ENCODE measurements at places on chromosomes 3 and 15. TPM values are rescaled to one million over a fixed set of nuclear protein-coding genes. Genes with fewer than 3 reads are reported as not detected.

GRCh38 chr3:65288776-65289175 lies 601.0 kb upstream of the ADAMTS9 start:
- no peaks in the 10 kb centered on the region for H3K36me3 ChIP-seq
- no peak for DNase-seq
- H3K4me1 ChIP-seq, result no peaks in the 10 kb centered on the region
- H3K27me3 ChIP-seq, result no peaks in the 10 kb centered on the region
- H3K4me3 ChIP-seq, result no peak overlapping the region

DNA sequence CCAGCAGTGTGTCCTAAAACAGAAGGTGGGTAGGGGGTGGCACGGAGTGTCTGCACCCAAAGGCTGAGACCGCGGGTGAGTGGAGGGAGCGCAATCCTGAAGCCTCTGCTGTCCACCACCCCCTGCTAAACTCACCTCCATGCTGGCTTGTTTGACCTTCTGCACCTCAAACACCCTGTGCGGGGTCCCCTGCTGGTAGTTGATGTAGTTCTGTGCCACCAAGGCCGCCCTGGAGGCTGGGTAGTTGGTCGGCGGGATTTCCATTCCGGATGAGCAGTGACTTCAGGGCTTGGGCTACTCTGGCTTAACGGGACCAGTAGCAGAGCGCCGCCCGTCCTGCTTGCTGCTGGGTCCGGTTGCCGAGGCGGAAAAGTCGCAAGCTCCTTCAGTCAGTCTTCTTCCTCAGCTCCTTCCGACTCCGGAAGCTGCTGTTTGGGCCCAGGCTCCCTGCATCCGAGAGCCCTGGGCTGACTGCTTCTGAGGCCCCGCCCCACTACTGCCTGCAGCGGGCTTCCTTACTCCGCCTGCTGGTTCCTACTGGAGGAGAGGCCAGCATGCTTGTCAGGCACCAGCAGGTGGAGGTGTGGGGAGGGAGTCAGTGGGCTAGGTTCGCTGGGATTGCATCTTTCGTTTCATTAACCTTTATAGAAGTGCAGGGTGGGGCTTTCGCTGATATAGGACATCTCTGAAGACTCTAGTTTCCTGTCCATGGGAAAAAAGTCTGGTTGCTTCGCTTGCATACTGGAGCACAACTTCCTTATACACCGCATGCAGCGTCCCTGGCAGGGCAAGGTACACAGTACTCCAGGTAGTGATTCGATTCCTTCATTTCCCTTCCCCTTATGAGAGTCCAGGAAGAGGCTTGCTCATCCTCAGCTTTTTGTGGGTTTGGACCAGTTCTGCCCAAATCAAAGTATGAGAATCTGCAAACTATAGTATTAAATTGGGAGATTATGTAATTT lies at the start of gene LXN:
LXN (minus strand) TSS at position 434 of the 962 bp plus-strand sequence; CDS start at position 264, 170 bp downstream.
- no peaks in the 10 kb centered on the region for H3K27me3 ChIP-seq
- peak; percentile 90 for DNase-seq
- H3K4me3 ChIP-seq, result peak within 1 kb of the TSS; percentile 51
- H3K27ac ChIP-seq, result peak within 1 kb of the TSS; percentile 86
- no peaks in the 10 kb centered on the region for H3K4me1 ChIP-seq
- peaks cover 39% of the 10 kb centered on the region for H3K36me3 ChIP-seq

- no peak for DNase-seq
- H3K27me3 ChIP-seq, result no peaks in the 10 kb centered on the region
- H3K36me3 ChIP-seq, result no peaks in the 10 kb centered on the region
- H3K27ac ChIP-seq, result no peak overlapping the region
- H3K4me1 ChIP-seq, result no peaks in the 10 kb centered on the region
Observed at GRCh38 chr3:8851703-8852102, 82.3 kb upstream of the OXTR start.

Gene C3orf85
- not detected for polyA plus RNA-seq

DNA sequence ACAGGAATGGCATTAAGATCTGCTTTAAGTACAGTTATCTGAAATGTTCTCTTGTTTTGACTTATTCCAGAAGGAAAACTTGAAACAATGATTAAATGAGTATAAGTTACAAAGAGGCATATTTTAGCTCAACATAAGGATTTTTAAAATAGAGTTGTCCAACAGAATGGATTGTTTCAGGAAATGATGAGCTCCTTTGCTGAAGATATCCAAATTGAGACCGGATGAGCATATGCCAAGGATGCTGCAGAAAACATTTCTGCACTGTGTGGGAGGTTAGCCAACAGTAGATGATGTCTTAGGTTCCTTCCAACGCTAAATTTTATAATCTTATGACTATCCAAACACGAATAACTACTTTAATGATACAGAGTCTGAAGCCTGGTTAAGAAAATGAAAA lies 226.5 kb upstream of the NANOGP8 start:
- no peak overlapping the region for H3K27ac ChIP-seq
- peaks cover 21% of the 10 kb centered on the region for H3K4me1 ChIP-seq
- H3K4me3 ChIP-seq, result no peak overlapping the region
- H3K27me3 ChIP-seq, result no peaks in the 10 kb centered on the region
- no peaks in the 10 kb centered on the region for H3K36me3 ChIP-seq

GRCh38 chr3:138908846-138909245 lies 38.1 kb downstream of the FOXL2 start:
- DNase-seq, result no peak
- no peak overlapping the region for H3K4me3 ChIP-seq
- no peaks in the 10 kb centered on the region for H3K36me3 ChIP-seq
- H3K27ac ChIP-seq, result no peak overlapping the region
- no peaks in the 10 kb centered on the region for H3K27me3 ChIP-seq

GRCh38 chr15:99439524-99439835 lies 126.3 kb upstream of the MEF2A start:
- no peaks in the 10 kb centered on the region for H3K27me3 ChIP-seq
- H3K4me3 ChIP-seq, result no peak overlapping the region
- H3K27ac ChIP-seq, result no peak overlapping the region
- H3K4me1 ChIP-seq, result peaks cover 39% of the 10 kb centered on the region

Gene CPN2
- polyA plus RNA-seq, result not detected

DNA sequence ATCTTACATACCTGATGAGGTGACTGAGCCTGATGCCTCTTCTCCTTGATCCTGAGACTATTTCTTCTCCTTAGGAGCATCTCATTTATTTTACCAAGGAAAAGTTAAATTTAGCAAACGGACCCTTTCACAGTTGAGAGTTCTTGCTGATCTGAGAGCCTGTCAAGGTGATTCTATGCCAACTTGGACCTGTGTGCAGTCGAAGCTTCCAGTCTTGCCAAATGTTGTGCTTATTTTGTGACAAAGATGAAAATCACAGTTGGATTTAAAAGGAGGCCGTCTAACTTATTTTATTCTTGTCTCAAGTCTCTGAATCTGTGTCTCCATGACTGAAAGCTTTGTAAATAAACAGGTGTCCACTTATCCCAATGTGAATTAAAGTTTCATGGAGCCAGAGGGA lies 296.3 kb upstream of the EPHA3 start:
- no peak overlapping the region for H3K4me3 ChIP-seq
- DNase-seq, result no peak
- H3K4me1 ChIP-seq, result peaks cover 14% of the 10 kb centered on the region

DNA sequence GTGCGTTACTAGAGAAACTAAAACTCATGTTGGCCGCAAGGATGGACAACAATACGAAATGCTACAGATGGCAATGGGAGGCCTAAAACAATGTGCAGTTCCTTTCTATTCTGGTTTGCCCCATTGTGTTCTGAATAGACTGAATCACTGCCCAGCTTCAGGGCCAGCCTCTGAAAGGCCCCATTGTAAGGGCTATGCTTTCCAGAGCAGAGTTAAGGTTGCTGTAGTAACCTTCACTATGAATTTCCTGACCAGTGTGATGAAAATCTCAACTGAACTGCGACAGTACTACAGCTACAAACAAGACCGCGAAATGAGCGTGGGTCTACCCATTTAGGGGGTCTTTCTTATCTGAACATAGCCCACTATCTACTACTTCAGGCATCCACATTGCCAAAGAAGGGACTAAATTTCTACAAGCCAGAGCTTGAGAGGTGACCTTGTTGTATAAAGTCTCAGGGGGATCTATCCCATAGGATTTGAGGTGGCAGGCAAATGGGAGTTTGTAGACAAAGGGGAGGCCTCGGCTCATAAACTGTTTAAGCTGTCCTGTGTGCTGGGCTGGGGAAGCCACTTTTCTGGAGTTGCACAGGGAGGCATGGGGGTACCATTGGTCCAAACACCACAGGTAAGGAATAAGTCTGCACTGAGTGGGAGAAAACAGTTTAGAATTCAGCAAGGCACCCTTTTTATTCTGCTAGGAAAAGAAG lies 80.1 kb downstream of the MYO1E start:
- peaks cover 20% of the 10 kb centered on the region for H3K4me1 ChIP-seq
- peak overlapping the region; percentile 66 for H3K27ac ChIP-seq
- peak; percentile 76 for DNase-seq

Gene SLC22A14
- polyA plus RNA-seq, result 0.31 TPM

DNA sequence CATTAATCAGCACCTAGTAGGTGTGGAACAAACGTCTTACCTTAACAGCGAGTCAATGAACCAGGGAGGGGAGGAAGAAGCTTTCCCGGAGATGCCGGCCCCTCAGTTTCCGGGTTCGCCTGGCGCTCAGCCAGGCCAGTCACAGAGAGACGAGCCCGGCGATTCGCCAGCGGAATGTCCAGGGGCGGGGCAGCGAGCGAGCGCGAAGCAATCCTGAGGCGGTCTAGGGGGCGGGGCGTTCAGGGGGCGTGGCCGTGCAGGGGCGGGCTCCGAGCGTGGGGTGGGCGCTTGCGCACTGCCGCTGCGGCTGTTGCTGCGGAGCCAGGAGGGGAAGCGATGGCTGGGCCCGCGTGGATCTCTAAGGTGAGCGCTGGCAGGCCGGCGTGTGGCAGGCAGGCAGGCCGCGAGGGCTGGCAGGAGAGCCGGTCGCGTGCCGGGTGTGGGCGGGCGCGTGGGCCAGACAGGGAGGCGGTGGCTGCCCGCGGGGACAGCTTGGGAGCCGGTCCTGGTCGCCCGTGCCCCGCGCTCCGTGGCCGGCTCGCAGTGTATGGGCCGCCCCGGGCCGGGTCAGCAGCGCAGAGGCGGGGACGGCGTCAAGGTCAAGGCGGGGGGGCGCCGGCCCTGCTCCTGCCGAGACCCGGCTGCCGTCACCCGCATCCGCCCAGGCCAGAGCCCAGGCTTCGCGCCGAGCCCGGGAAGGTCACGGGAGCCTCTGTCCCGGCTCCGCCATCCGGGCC lies at the start of gene IDH3A:
IDH3A (plus strand) TSS at position 295 of the 737 bp plus-strand sequence; CDS start at position 337, 42 bp downstream.
- H3K4me3 ChIP-seq, result peak within 1 kb of the TSS; percentile 98
- no peaks in the 10 kb centered on the region for H3K27me3 ChIP-seq
- DNase-seq, result peak; percentile 100
- H3K36me3 ChIP-seq, result no peaks in the 10 kb centered on the region
- H3K4me1 ChIP-seq, result peaks cover 19% of the 10 kb centered on the region

- no peak for DNase-seq
- H3K4me1 ChIP-seq, result no peaks in the 10 kb centered on the region
- no peaks in the 10 kb centered on the region for H3K27me3 ChIP-seq
Observed at GRCh38 chr15:40545457-40545856, 19.4 kb downstream of the CCDC32 start.

DNA sequence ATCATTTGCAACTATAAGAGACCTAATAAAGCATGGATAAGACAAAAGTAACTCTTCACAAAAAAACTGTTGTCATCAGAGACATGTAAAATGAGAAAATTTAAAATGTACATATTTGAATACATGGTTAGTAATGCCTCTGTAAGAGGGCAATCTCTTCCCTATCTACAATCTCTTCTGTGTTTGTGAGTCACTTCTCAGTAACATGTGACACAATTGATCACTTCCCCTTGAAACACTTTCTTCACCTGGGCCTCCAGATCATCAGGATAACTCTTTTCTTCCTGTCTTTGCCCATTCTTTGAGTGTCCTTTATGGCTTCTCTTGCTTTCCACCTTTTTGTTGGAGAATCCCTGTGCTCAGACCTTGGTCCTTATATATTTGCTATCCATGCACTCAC lies 50.4 kb downstream of the TFDP2 start:
- no peaks in the 10 kb centered on the region for H3K4me1 ChIP-seq
- H3K4me3 ChIP-seq, result no peak overlapping the region
- H3K27ac ChIP-seq, result no peak overlapping the region
- H3K27me3 ChIP-seq, result no peaks in the 10 kb centered on the region
- no peaks in the 10 kb centered on the region for H3K36me3 ChIP-seq

Gene LARP6
- 34.6 TPM for polyA plus RNA-seq

DNA sequence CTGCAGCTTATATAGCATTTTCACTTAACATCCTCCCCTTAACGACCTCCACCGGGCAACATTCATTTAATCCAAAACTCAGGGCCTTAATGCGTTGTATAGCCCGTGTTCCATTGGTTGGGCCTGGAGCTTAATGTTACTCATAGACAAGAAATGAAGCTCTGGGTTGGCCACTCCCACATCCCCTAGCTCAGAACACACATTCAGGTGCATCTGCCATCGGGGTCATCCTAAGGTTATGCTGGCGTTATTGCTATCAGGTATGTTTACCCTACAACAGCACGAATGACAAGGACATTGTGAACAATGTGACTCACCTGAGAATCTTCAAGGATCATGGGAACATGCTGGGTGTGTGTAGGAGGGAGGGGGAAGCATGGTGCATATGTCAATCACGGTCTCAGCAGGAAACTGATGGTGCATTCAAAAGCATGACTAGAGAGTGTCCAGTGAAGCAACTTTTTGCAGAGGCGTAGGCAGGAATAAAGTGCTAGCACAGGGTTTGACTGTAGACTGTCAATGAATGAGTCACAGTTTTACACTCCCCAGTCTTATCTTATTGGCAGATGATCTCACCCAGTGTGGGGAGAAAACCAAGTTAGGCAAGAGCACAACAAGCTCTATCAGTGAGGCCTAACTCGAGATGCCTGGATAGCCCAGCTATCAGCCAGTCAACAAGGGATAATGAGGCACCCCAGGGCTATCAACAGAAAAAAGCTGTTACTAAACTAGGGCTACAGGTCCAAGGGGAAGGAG lies 402.1 kb upstream of the MCTP2 start:
- H3K4me3 ChIP-seq, result no peak overlapping the region
- DNase-seq, result peak; percentile 24
- H3K27ac ChIP-seq, result no peak overlapping the region
- H3K27me3 ChIP-seq, result no peaks in the 10 kb centered on the region
- H3K4me1 ChIP-seq, result no peaks in the 10 kb centered on the region
- no peaks in the 10 kb centered on the region for H3K36me3 ChIP-seq

Gene CYP8B1
- polyA plus RNA-seq, result not detected

GRCh38 chr3:14152233-14152962 lies 26.0 kb downstream of the XPC start:
- no peak overlapping the region for H3K27ac ChIP-seq
- H3K36me3 ChIP-seq, result peaks cover 93% of the 10 kb centered on the region
- H3K27me3 ChIP-seq, result no peaks in the 10 kb centered on the region
- no peak overlapping the region for H3K4me3 ChIP-seq
- H3K4me1 ChIP-seq, result no peaks in the 10 kb centered on the region

Gene UQCC5
- 25.3 TPM for polyA plus RNA-seq

Gene IL12A
- polyA plus RNA-seq, result not detected

Gene SLC12A1
- polyA plus RNA-seq, result not detected

- H3K27me3 ChIP-seq, result no peaks in the 10 kb centered on the region
- no peaks in the 10 kb centered on the region for H3K36me3 ChIP-seq
- no peak for DNase-seq
- H3K4me3 ChIP-seq, result no peak overlapping the region
- no peak overlapping the region for H3K27ac ChIP-seq
Observed at GRCh38 chr15:29692527-29692926, 129.7 kb downstream of the TJP1 start.

DNA sequence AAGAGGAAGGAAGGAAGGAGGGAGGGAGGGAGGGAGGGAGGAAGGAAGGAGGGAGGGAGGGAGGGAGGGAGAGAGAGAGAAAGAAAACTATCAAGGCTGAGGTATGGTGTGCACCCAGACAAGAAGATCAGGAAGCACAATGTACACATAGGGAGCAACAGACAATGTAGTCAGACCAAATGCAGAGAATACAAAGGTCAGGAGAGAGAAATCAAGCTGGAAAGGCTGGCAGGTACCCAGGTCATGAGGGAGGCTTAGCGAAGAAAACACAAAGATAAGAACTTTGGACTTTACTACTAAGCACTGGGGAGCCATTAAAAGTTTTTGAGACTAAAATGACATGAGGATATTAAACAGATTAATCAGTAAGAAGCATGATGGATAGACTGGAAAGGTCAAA lies 176.0 kb upstream of the TMCO5A start:
- H3K27me3 ChIP-seq, result no peaks in the 10 kb centered on the region
- no peaks in the 10 kb centered on the region for H3K36me3 ChIP-seq
- DNase-seq, result peak; percentile 28
- no peak overlapping the region for H3K4me3 ChIP-seq
- no peaks in the 10 kb centered on the region for H3K4me1 ChIP-seq

Data from stomach (tissue), 19 donors.